AML-193 (cell line): ENCODE measurements at places on chromosomes 6 and 20.
A peak's percentile ranks its signal among the peaks of the same experiment; 100 is the strongest.

GRCh38 chr20:4369798-4370124 is 351.9 kb upstream of the PRND start:
- peak; percentile 66 for DNase-seq

- DNase-seq: peak; percentile 73
These were observed 166.5 kb downstream of the TFAP2A start for GRCh38 chr6:10248378-10248843.

DNA sequence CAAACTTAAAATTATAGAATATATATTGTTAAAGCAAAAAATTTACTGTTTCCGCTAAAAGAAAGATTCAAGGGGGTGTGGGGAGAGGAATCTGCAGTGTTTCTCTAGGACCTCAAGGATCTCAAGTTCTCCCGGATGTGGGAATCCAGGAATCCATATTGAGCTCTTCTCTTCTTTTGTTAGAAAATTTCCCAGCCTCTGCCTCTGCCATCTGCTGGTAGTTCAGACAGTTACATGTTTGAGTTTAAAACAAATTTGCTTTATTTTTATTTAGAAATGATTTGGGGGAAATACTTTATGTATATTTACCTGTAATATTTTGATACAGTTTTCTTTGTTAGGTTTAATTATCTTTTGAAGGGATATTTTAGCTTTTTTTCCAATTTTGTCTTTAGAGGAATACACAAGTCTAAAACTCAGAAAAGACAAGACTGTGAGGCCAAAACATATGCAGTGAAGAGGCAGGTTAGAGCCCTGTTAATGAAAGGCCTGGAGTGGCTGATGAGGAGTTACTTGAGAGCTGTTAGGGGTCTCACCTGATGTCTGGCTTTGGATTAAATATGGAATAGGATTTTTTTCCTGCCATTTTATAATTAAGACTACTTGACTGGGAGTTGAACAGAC is 268.8 kb downstream of the ARID1B start:
- DNase-seq: peak; percentile 29

- no peak for DNase-seq
These were observed 8.7 kb downstream of the APMAP start for GRCh38 chr20:24983896-24984295.

GRCh38 chr6:167761794-167762258 is 64.9 kb upstream of the AFDN start:
- no peak for DNase-seq

DNA sequence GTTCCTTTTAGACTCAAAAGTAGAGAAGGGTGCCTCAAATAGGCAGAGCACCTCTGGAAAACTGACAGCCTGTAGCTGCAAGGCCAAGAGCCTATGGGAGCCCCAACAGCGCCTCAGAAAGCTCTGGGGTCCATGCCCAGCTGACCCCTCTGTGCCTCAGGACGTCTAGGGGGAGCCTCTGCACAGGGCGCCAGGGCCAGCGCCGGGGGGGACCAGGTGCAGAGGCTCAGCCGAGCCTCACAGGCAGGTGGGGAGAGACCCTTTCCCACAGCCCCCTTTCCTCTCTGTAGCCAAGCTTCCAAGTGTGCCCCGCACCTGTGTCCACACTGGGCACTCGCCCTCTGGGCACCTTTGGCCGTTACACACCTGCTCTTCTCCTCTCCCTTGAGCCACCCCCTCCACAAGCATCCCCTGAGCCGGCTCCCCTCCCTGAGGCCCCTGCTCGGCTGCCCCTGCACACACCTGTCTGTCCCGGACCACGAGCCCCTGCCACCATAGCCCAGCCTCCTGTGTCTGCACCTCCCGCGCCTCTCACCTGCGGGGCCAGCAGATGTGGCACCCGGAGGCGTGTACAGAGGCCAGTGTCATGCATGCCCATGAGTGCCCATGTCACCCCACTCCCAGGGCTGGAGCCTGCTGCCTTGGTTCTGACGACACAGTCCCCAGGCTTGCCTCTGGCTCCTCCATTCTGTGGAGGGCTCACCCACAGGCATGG is 53.2 kb downstream of the GINS1 start:
- DNase-seq: no peak

GRCh38 chr6:4606821-4607704 is 169.1 kb upstream of the CDYL start:
- no peak for DNase-seq

DNA sequence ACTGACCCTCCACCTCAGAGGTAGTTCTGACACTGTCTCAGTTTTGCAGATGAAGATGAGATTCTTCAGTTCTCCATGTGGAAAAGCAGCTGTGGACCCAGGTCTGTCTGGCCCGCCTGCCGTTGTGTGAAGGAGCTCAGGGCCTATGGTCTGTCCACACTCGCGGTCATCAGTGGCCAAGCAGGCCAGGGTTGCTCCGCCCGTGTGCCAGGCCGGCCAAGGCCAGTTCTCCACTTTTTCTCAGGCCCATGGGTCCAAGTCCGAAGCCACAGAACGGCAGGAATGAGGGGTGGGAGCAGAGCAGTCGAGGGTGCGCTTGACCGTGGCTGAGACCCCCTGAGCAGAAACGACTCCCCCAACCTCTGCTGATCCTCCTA is 8.6 kb upstream of the MAP1LC3A start:
- DNase-seq: no peak

DNA sequence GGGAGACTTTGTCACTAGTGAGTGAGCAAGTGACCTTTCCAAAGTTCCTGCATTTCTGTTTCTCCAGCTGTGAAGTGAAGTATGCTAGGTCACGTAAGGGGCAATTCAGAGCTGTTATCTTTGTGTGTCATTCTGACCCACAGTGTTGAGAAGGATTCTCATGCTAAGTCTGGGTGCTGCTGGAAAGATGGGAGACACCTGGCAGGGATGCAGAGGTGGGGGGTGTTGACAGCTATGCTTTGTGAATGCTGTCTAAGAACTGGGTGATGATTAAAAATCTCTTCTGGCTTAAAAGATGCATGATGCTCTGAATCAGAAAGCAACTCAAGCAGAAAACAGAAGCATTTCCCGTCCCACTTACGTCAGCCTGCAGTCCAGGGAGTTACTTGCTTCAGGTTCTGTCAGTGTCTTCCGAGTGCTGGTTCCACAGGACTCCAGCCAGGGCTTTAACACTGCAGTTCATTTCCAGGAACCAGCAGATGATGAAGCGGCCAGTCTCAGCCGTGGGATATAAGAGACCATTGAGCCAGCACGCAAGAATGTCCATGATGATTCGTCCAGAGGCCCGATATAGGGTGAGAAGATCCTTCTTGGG is 30.9 kb upstream of the ASXL1 start:
- no peak for DNase-seq

GRCh38 chr20:36861875-36862801 is 13.8 kb upstream of the TLDC2 start:
- peak; percentile 57 for DNase-seq

GRCh38 chr6:89685311-89685710 is 46.8 kb upstream of the LYRM2 start:
- no peak for DNase-seq

- DNase-seq: peak; percentile 42
These were observed 670 bp downstream of the NCOA5 start for GRCh38 chr20:46089167-46089416.

- DNase-seq: peak; percentile 65
These were observed 38.1 kb upstream of the HLA-E start for GRCh38 chr6:30450909-30451841.

DNA sequence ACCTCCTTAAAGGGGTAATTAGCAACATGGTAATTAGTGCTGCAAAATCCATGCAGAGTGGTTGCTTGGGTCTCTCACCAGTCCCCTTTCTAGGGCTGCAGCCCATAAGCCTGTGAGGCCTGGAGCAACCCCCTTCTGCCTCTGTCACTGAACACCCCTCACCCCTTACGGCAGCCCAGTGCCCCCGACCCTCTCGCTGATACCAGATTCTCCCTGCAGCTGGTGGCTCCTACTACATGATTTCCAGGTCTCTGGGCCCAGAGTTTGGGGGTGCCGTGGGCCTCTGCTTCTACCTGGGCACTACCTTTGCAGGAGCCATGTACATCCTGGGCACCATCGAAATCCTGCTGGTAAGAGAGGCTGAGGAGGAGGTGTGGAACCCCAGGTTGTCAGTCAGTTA is 8.0 kb downstream of the SLC12A5 start:
- DNase-seq: no peak

DNA sequence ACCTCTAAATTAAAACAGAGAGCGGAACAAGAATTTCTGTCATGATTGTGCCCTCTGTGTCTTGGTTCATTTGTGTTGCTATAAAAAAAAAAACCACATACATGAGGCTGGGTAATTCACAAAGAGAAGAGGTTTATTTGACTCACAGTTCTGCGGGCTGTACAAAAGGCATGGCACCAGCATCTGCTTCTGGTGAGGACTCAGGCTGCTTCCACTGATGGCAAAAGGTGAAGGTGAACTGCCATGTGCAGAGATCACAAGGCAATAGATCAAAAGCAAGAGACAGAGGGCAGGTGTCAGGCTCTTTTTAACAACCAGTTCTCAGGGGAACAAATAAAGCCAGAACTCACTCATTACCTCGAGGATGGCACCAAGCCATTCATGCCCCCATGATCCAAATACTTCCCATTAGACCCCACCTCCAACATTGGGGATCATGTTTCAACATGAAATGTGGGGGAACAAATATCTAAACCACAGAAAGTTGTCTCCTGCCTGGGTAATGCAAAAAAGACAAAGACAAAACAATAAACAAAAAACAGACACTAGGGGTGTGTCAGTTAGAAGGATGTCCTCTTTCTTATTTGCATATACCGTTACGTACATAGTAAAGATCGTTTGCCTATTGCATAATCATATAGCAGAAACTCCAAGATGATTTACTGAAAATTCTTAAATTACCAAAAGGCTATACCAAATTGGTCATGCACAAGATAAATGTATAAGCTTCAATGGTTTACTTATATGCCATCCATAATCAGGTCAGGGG is 17.0 kb downstream of the SERPINB9 start:
- DNase-seq: no peak

- DNase-seq: no peak
These were observed 22.6 kb downstream of the UST start for GRCh38 chr6:148769304-148769968.

GRCh38 chr6:37487591-37488380 is 11.9 kb downstream of the CCDC167 start:
- no peak for DNase-seq

GRCh38 chr6:137277971-137278637 is 58.9 kb upstream of the IFNGR1 start:
- DNase-seq: no peak

DNA sequence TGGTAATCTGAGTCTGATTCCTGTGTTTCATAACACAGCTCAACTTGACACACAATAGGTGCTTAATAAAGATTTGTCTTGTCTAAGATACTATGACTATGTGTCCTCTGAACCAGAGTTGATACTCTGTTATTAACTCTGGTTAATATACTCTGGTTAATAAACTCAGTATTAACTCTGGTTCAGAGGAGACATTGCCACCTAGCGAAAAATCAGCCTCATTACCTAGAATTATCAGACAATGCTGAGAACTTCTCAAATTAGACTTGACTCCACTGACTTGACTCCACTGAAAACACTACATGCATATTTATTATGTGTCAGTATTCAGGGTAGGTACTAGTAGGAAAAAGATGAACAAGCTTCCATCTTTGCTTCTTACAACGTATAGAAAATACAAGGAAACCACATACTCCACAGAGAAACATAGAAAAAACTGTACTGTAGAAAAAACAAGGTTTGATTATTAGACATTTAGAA is 73.9 kb downstream of the AHI1 start:
- peak; percentile 89 for DNase-seq

DNA sequence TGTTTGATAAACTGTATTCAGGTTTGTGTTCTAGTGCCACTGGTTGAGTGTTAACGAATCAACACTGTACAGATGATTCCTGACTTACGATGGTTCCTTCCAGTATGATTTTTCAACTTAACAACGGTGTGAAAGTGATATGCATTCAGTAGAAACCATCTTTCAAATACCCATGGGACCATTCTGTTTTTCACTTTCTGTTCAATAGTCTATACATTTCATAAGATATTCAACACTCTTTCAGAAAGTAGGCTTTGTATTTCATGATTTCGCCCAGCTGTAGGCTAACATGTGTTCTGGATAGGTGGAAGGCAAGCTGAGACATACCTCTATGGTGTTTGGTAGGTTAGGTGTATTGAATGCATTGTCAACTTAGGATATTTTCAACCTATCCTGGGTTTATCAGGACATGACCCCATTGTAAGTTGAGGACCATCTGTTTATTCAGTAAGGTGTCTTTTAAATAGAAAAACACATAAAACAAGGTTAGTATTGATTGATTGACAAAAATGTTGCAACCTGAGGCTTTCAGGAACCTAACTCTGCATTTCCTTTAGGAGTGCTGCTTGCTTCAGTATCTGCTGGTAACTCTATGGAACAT is 32.3 kb downstream of the SYNJ2 start:
- DNase-seq: no peak

GRCh38 chr20:1894471-1894950 is 696 bp upstream of the SIRPA start:
- DNase-seq: no peak

DNA sequence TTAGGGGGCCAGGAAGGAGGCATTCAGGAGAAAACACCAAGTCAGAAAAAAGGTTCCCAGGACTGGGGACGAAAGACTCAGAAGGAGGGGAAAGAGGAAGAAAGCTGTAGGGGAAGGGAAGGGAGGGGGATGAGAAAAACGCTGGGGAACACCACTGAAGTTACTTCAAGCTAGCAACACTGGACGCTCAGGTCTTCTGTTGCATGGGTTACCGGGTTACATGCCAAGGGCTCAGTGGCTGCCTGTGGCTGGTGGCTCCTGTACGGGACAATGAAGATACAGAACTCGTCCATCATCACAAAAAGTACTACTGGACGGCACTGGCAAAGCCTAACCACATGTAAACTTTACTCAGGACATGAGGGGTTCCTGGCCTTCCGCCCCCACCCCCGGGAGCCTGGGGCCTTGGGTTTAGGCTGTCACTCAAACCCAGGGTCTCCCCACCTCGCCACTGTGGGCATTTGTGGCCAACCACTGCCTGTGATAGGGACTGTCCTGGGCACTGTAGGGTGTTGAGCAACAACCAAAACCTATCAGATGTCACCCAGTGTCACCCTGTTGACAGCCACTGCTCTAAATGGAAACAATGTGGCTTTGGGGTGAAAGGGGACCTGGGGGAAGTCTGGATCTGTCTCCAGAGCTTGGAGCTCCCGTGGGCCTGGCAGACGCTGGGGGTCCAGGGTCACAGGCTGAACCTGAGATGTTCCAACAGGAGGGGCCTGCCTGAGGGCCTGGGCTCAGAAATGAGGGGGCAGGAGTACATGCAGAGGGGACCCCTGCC is 40.3 kb upstream of the CD93 start:
- peak; percentile 67 for DNase-seq

DNA sequence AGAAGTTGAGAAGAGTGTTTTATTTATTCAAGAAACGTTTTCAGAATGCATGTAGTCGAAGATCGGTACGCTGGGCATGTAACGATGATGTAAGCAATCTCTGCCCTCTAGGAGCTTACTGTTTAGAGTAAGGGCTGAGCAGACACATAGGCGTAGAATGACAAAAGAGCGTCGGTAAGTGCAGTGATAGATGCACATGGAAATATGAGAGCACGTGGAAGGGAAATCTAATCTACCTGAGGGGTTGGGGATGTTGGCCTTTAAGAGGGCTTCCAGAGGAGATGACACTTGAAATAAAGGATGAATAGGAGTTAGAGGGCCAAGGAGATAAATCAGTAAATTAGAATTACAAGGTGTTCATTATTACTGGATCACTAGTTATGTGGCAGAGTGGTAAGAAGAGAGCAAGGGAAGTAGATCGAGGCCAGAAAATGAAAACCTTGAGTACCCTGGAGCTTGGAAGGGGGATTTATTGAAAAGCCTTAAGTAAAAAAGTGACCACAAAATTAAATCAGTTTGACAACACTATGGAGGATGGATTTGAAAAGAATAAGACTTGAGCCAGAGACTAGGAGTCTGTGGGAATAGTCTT is 782 bp downstream of the TRMT11 start:
- no peak for DNase-seq

GRCh38 chr6:160277546-160277945 is 18.9 kb upstream of the SLC22A2 start:
- no peak for DNase-seq
